ENCODE measurements at places on chromosomes 7 and 10.

GRCh38 chr7:66169616-66170015 lies 35.5 kb upstream of the TPST1 start:
- DNase-seq = no peak

DNA sequence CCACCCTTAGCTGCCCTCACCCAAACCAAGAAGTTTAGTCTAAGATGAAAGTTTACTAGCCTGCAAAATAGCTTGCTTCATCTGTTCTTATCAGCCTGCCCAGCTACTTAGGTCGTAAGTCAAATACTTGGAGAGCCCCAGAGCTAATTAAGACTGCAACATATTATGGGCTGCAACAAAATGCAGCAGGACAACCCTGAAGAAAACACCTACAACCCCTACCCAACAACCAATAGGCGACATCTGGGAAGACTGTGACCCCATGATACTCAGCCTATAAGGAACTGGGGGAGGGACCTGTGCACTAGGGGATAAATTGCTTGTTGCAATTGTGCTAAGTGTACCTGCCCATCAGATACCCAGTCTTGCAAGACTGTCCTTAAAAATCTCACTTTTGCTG lies 64.1 kb downstream of the LYZL2 start:
- no peak for DNase-seq

- DNase-seq = no peak
Measured at GRCh38 chr10:107931808-107932207, 767.3 kb upstream of the SORCS1 start.

DNA sequence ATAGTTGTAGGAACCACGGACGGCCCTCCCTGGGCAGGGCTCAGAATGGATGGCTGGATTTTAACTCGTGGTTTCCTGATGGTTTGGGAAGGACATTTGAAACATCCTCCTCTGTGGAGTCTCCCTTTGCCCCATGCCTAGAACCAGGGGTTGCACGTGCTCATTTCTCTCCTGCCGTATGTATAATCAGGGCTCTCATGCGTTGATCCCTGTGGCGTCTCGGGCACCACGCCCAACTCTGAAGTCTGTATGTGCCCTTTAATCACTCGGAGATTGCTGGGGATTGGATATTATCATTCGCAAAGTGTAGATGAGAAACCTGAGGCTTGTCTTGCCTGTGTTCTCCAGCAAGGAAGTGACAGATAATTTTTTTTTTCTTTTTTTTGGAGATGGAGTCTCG lies 257.1 kb downstream of the CAMK1D start:
- DNase-seq = no peak

GRCh38 chr10:69332278-69333010 lies 54.1 kb downstream of the HK1 start:
- no peak for DNase-seq

- no peak for DNase-seq
Measured at GRCh38 chr10:117240621-117241529, at the start of gene SLC18A2. Gene SLC18A2 (plus strand): TSS chr10:117241114. CDS start chr10:117241694, 580 bp downstream.

DNA sequence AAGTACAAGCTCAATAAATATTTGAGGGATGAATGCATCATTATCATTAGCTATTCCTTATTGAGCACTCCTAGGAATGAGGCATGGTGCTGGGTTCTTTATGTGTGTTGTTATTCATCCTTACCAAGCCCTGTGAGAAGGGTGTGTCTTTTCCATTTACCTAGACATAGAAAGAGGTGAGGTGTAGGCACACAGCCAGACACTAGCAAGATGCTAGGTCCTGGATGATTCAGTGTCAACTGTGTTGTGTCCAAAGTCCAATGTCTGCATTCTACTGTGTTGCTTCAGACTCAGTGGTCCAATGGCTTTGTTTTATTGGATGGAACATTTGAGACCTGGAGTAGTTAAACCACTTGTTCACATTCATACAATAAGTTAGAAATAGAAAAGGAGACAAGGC lies 605.5 kb downstream of the LRMDA start:
- DNase-seq = no peak

DNA sequence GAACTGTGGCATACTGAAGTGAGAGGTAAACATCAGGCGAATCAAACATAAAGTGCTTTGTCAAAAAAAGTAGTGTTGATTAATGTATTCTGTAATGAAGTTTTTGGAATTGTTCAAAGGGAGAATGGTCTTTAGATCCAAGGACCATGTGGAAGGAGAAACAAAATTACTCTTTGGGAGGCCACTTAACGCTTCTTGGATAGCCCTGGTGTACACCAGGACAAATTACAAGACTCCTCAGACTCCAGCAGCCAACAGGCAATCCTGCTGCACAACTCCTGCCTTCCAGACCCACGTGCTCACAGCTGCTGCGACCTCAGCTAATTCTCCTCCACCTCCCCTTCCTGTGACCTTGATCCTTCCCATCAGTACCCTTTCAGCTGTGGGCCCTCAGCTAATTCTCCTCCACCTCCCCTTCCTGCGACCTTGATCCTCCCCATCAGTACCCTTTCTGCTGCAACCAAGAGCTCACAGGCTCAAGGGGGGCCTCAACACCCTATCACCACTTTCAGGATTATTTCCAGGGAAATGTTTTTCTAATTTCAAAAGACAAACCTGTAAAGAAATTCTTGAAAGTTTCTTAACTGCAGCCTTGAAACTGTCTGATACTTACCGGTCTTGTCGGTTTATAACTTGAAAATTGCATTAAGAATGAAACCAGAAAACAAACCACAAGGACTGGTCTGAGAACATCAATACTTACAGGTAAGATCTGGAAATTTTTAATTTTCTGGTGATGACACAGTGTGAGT lies 29.7 kb upstream of the DDC start:
- no peak for DNase-seq

GRCh38 chr7:142562688-142563087 lies 186.6 kb upstream of the PRSS1 start:
- DNase-seq = no peak

- DNase-seq = no peak
Measured at GRCh38 chr7:919114-919442, 35.4 kb downstream of the ADAP1 start.

GRCh38 chr10:31935678-31936077 lies 7.0 kb upstream of the ARHGAP12 start:
- DNase-seq = no peak

DNA sequence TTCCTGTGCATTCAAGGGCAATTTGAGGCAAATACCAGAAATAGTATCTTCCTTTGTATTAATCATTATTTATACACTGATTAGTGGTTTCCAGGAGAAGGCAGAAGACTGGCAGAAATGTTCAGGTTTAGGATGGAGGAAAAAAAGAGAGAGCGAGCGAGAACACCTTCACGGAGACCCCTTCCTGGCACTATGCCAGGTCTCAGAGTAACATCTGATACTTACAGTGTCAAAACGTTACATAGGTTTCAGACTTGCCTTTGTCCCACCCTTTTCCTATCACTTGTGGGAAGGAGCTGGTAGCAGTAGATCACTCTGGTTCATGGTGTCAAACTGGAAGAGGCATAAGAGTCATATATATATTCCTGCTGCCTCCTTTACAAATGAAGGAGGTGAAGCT lies 652 bp downstream of the OR2A12 start:
- no peak for DNase-seq

DNA sequence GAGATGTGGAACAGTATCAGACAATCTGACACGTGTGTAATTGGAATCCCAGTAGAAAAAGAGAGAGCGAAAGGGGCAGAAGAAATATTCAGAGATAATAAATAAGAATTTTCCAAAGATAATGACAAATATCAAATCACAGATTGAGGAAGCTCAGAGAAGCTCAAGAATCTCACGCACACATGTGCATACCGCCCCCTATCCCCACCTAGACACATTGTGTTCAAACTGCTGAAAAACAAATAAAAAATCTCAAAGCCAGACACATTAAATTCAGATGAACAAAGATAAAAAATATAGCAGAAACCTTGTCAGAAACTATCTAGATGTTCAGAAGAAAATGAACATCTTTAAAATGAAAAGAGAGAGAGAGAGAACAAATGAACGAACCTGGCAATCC lies 17.2 kb downstream of the SFR1 start:
- DNase-seq = no peak

- DNase-seq = no peak
Measured at GRCh38 chr10:124743191-124744101, 732 bp downstream of the FAM53B start.

GRCh38 chr7:113880559-113880958 lies 38.2 kb downstream of the PPP1R3A start:
- no peak for DNase-seq

DNA sequence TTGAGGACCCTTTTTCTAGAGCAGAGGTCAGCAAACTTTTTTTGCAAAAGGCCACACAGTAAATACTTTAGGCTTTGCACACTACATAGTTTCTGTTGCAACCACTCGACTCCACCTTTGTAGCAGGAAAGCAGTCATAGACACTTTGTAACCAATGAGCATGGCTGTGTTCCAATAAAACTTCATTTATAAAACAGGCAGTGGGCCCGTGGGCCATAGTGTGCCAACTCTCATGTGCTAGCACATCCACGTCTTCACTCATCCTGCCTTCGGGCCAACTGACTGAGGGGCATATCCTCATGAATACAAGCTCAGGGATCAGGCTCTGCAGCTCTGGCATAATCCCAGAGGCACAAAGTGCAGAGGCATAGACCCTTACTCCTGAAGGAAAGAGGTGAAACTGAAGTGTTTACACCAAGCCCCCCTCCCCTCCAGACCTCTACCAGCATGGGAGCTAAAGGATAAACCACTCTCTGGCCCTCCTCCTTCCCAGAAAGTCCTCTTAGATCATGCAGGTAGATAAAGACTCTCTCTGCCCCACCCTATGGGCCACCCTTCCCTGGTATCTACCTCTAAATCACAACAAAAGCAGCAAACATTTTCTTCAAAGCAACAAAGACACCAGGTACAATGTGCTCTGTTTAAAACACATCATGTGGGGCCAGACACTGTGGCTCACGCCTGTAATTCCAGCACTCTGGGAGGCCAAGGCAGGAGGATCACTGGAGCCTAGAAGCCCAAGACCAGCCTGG lies 71.0 kb downstream of the DLG5 start:
- no peak for DNase-seq

DNA sequence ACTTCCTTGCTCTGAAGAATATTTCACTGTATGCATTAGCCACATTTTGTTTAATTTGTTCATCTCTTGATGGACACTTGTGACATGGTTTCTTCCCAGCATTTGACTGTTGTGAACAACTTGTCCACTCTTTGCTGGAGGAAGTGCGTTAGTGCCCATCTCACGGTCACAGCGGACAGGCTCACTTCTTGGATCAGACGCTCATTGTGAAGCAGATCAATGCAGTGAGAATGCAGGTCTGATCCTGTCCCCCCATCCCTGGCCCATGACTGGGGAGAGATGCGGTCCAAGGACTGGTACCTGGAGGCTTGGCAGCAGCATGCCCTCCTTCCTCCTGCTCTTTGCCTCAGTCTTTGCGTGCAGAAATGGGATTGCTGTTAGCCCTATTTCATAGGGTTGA lies 41.5 kb downstream of the DOCK1 start:
- no peak for DNase-seq

GRCh38 chr7:129906700-129907099 lies 46.1 kb downstream of the UBE2H start:
- no peak for DNase-seq

- no peak for DNase-seq
Measured at GRCh38 chr7:730501-731439, 3.7 kb upstream of the PRKAR1B start.

DNA sequence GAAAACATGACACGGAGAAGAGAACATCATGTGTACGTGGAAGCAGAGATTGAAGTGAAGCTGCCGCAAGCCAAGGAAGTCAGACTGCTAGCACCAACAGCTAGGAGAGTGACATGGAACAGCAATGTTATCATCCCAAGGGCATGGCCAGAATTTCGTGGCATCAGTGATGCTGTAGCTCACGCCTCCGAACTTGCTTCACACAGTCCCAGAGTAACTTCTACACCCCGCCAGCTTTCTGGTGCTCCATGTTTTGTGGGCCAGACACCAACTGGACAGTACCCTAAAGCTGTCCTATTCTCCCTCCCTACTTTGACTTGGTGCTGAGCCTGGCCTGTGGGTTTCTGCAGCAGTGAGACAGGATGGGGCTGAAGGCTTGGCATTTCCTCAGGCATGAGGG lies 33.0 kb upstream of the EMX2 start:
- no peak for DNase-seq

- DNase-seq = no peak
Measured at GRCh38 chr10:16361086-16361485, 75.7 kb upstream of the PTER start.

GRCh38 chr7:135910393-135911036 lies 66.6 kb downstream of the MTPN start:
- no peak for DNase-seq

- no peak for DNase-seq
Measured at GRCh38 chr7:158919686-158920085, 63.3 kb downstream of the DYNC2I1 start.

GRCh38 chr10:78342827-78343653 lies 309.4 kb downstream of the RPS24 start:
- no peak for DNase-seq

- DNase-seq = no peak
Measured at GRCh38 chr10:78577712-78578111, 491.1 kb upstream of the ZMIZ1 start.

- no peak for DNase-seq
Measured at GRCh38 chr10:120770496-120770895, 80.7 kb upstream of the WDR11 start.

GRCh38 chr10:95814011-95814727 lies 58.2 kb downstream of the ENTPD1 start:
- no peak for DNase-seq

DNA sequence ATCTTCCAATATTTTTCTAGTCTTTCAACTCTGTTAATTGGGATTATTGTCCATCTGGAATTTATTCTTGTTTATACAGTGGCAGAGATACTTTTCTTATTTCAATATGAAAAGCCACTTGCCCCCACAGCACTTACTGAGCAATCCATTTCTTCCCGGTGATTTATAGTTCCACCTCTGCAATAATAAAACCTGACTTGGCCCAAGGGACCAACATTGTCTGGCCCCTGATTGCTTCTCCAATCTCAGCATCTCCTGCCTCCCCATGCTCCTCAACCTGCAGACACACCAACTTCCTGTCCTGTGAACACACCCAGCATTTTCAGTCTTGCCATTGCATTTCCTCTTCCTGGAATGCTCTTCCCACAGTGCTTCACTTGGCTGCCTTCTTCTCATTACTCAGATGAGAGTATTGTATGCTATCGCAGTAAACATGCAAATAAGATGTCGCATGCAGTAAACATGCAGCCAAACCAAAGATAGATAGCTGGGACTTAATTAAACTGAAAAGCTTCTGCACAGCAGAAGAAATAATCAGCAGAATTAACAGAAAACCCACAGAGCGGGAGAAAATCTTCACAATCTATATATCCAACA lies 19.5 kb downstream of the ITGA8 start:
- no peak for DNase-seq

- DNase-seq = no peak
Measured at GRCh38 chr10:133277993-133278576, 1.4 kb upstream of the ADAM8 start.

GRCh38 chr10:32318476-32318896 lies 28.5 kb downstream of the EPC1 start:
- DNase-seq = no peak

GRCh38 chr10:62377966-62378365 lies 3.8 kb downstream of the ZNF365 start:
- no peak for DNase-seq

Data from activated CD8-positive, alpha-beta memory T cell treated with anti-CD3 and anti-CD28 coated beads for 4 hours (primary cell).